ENCODE measurements at places on chromosomes 3 and 15.

DNA sequence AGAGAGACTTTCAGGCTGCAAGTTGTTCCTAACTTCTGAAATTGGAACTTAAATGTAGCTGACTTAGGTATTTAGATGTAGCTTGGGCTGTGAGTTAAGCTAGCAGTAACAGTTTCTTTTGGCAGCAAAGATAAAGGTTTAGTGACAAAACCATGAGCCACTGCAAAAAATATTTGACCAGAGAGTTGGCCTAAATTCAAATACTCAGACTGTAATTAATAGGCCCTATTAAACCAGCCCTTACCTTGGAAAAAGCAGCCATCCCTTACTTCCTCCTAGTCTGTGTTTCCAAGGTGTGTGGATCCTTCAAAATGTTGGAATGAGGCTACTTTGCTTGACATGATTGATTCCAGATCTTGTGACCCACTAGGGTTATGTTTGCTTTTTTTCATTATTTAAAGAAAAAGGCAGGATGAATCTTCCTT lies 8.2 kb downstream of the TPM1 start:
- DNase-seq: no peak

DNA sequence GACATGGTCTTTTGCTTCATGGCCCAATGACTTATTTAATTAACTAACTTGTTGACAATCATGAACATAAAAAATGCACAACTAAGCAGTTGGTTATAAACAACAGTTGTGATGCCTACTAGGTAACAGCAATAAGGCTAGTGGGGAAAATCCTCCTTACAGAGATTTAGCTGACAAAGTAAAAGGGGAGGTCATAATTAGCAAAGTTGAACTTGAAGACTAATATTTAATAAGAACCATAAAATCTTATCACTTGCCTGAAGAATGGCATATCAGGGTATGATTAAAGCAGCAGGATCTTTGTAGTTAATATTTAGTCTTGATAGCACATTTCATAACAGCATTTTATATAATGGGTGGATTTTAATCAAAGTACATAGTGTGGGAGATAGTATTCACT lies 84.2 kb downstream of the MME start:
- DNase-seq: no peak

- no peak for DNase-seq
These were observed 500.6 kb upstream of the GOLIM4 start for GRCh38 chr3:168596175-168596823.

DNA sequence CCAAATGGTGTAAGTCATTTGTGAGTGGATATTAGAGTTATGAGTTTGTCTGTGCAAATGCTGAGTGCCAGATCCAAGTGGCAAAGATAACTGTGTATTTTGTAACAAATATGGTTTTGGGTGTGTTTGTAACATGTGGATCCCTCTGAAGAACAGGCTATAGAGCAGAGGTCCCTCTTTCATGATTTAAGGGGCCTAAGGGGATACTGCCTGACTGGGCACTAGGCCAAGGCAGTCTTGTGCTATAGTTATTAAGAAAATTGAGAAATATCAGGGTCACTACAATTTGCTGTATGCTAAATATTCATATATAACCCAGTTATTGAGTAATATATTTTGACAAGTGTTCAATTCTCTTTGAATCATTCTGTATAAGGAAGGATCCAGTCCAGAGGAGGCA lies 555.6 kb upstream of the RGMA start:
- no peak for DNase-seq

- no peak for DNase-seq
These were observed 55.7 kb upstream of the LMOD3 start for GRCh38 chr3:69178082-69178481.

DNA sequence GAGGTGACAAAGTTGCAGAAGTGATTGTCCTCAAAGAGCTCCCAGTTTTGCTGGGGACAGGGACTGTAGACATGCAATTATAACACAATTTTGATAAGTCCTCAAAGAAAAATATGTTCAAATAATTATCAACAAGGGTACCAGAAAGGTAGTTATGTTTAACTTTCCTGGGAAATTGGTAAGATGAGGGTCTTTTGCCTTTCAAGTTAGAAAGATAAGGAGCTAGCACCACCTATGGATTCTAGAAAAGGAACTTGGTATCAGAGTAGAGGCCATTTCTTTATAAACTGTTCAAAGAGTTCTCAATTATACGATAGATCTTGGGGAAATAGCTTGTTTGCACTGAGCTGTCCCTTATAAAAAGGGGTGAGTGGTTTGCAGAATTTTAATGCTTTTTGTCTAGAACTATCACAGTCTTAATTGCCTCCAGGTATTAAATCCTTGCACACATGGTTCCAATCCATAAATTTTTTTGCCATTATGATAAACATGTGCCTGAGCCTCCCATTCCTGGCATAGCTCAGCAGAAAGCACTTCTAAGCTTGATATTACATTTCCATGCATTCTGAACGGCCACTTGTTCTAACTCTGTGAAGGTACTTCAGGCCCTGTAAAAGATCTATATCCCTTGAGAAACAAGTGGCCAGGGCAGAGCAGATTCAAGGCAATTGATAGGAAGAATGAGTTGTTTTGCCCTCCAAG lies 247.5 kb upstream of the LRIG1 start:
- DNase-seq: no peak

- no peak for DNase-seq
These were observed 451.3 kb downstream of the LPP start for GRCh38 chr3:188605231-188605630.

DNA sequence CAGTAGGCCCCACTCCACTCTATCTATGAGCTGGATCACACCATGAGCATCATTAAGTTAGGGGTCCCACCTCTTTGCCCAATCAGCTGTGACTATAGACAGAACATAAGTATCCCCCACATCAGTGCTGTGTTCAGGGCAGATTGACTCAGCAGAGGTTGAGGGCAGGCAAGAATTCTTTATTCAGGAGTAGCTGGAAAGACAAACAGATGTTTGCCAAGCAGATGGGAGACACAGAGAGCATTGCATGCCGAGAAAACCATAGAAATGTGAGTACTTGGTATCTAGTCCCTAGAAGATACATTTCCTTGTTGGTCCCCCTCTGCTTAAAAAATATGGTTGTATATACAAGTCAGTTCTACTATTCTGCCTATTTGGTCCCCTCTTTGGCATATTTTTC lies 440.8 kb downstream of the RAP2B start:
- no peak for DNase-seq

DNA sequence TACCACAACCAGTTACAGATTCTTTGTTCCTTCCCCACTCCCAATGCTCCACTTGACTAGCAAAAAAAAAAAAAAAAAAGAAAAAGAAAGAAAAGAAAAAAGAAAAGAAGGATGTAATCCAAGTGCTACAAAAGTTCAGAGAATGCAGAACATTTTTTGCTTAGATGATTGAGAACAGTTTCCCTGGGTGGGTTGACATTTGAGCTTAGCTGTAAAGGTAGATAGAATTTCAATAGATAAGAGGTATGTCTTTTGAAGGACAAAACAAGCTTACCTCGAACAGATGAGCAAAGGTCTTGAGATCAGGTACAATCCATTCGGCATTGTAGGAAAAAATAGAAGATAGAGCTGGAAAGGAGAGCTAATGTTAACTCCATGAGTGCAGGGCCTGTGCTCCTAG lies 344.6 kb upstream of the NECTIN3 start:
- no peak for DNase-seq

GRCh38 chr3:183811638-183812037 lies 13.7 kb downstream of the MAP6D1 start:
- no peak for DNase-seq

- DNase-seq: no peak
These were observed 18.2 kb downstream of the IDH3A start for GRCh38 chr15:78167227-78167888.

DNA sequence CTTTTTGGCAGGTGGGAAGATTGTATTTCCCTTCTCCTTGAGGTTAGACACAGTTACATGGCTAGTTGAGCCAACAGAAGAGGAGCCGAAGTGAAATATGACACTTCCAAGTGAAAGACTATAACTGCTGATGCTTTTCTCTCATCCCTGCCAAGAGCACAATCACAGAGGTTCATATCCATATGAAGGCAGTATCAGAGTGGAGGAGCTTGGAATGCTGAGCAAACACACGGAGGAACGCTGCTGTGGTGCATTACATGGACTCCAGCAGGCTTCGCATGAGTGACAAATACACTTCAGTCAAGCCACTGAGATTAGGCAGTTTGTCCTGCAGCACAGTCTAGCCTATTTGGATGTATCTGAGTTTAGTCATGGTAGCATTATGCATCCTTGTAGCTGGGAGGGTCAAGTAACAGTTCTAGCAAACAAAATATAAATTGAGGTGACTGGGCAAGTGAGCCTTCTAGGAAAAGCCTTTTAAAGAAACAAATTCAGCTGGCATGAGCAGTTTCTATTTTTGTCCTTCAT lies 5.4 kb downstream of the IQCF6 start:
- no peak for DNase-seq

DNA sequence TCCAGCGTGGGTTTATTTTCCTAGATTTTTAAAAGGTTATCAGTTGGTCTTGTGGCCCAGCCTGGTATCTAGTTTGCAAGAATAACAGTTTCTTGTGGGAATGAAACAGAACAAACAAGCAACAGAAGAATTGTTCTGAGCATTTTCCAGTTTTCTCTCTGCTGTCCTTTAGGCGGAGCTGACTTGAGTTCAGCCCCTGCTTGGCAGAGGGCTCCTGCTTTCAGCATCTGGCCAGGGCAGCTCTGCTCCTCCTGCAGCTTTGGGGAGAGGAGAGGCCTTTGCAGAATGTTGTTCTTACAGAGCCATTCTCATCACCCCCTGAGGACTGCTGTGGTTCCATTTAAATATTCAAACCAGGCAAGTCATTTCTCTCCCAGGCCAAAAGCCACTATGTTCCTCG lies 117.7 kb downstream of the ALDH1A2 start:
- no peak for DNase-seq

DNA sequence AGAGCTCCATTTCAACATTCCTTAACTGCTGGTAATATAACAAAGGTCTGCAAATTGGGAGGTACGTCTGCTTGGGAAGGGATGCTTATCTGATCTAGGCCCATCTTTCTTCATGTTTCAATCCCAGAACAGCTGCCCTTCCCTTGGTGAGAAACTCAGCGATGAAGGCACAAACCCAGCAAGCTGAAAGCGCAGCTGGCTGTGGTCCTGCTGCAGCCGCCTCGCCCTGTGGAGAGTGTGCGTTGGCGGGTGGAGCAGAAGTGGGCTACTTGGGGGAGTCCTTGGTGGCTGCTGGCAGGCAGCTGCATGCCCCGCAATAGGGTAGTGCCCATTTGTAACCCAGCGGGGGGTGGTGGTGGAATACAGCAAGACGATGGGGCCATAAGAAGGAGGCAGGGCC lies 160.6 kb upstream of the WNT5A start:
- DNase-seq: no peak

GRCh38 chr15:24662991-24663390 lies 12.6 kb upstream of the NPAP1 start:
- no peak for DNase-seq

DNA sequence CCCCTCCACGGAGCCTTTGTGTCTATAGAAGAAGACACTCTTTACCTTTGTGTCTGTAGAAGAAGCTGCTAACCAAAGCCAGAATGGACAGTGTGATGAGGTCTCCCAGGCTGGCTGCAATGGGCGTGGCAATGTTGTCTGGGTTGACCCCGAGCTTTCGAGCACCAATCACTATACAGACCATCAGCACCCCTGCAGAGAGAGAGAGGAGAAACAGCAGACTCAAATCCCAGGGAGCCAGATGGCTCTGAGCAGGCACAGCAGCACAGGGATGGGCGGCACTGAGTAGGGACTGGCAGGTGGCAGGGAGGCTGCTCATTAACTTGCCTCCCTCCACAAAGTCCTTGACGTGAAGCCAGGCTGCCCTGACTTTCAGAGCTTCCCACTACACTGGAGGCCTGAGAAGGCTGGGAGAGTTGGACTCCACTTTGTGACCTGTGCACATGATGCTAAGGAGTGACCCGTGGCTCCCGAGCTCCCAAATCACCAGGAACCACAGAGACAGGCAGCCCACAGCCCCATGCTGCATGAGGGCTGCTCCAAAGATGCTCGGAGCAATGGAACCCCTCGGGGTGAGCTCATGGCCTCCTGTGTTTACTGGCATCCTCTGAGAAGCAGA lies 53.9 kb downstream of the ROPN1B start:
- no peak for DNase-seq

DNA sequence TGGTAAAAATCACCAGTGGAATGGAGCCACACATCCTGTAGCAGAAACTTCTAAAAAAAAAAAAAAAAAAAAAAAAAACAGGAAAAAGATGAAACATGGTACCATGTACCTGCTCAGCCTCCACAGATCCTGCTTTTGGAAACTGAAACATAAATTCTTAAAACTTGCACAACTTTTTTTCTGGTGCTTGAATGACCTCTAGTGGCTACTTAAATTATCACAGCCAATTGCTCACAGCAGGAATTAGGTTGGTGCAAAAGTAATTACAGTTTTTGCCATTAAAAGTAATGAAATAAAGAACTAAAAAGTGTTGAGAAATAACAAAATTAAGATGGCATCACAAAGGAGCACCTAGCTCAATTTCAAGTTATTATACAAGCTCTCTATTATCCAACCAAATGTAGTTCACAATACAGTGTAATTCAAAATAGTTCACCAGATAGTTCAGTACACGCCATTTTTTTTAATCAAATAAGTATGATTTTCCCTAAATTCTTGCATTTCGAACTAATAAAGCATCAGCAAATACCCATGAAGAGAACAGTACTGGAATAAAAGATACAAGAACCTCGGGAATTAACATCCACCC lies 80.6 kb downstream of the ULK4 start:
- DNase-seq: peak; percentile 18

DNA sequence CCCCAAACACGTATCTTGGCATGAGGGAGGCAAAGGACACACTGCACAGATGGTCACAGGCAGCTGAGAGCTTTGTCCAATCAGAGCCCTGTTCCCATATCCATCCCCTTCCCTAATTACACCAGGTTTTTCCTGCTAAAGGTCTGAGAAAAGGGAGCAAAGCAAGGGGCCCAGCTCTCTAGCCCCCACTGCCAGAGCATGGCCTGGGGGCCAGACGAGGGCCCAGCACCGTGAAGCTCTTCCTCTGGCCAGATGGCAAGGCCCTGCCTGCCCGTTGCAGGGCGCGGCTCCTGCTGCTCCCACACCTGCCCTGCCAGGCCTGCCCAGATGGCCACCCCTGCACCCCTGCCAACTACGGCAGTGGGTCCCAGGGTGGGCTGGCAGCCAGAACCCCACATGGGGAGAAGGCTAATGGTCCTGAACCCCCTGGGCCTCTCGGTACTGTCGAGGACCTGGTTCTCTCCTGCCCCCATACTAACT lies 3.2 kb downstream of the SHF start:
- no peak for DNase-seq

DNA sequence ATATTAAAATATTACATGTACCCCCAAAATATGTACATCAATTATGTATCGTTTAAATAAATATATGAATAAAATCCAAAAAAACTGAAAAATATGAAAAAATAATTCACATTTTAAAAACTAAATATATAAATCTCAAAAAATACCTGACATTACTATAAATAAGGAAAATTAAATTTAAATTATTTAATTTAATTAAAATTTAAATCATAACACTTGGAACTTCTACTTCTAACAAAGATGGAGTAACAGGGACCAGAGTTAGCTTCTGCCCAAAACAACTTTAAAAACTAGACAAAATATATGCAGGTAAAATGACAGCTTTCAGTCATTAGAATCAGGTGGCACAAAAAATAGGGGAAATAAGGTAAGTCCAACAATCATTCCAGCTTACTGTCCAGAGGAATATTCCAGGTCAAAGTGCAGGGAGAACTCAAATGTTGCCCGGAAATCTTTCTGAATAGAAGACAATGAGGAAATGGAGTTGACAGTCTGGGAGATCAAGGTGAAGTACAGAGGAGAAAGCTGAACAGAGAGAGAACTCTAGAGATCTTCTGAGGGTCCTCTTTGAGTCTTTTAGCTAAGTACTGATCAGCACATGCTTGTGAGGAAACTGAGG lies 207.7 kb upstream of the ATP11B start:
- no peak for DNase-seq

GRCh38 chr3:122200661-122201060 lies 17.2 kb downstream of the CASR start:
- DNase-seq: no peak

All from naive thymus-derived CD8-positive, alpha-beta T cell (primary cell).